ENCODE measurements at places on chromosomes 6 and 20.

DNA sequence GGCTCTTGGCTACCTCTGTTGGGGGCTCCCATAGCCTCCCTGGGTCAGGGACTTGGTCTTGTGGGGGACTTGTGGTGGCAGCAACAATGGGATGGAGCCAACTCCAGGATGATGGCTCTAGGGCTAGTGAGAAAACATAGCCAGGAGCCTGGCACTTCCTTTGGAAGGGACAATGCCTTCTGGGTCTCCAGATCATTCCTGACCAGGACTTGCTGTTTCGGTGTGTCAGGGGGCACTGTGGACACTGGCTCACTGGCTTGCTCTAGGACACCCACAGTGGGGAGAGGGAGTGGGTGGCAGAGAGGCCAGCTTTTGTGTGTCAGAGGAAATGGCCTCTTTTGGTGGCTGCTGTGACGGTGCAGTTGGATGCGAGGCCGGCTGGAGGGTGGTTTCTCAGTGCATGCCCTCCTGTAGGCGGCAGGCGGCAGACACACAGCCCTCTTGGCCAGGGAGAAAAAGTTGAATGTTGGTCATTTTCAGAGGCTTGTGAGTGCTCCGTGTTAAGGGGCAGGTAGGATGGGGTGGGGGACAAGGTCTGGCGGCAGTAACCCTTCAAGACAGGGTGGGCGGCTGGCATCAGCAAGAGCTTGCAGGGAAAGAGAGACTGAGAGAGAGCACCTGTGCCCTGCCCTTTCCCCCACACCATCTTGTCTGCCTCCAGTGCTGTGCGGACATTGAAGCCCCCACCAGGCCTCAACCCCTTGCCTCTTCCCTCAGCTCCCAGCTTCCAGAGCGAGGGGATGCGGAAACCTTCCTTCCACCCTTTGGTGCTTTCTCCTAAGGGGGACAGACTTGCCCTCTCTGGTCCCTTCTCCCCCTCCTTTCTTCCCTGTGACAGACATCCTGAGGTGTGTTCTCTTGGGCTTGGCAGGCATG lies 9.2 kb downstream of the VEGFA start:
- no peak for DNase-seq

DNA sequence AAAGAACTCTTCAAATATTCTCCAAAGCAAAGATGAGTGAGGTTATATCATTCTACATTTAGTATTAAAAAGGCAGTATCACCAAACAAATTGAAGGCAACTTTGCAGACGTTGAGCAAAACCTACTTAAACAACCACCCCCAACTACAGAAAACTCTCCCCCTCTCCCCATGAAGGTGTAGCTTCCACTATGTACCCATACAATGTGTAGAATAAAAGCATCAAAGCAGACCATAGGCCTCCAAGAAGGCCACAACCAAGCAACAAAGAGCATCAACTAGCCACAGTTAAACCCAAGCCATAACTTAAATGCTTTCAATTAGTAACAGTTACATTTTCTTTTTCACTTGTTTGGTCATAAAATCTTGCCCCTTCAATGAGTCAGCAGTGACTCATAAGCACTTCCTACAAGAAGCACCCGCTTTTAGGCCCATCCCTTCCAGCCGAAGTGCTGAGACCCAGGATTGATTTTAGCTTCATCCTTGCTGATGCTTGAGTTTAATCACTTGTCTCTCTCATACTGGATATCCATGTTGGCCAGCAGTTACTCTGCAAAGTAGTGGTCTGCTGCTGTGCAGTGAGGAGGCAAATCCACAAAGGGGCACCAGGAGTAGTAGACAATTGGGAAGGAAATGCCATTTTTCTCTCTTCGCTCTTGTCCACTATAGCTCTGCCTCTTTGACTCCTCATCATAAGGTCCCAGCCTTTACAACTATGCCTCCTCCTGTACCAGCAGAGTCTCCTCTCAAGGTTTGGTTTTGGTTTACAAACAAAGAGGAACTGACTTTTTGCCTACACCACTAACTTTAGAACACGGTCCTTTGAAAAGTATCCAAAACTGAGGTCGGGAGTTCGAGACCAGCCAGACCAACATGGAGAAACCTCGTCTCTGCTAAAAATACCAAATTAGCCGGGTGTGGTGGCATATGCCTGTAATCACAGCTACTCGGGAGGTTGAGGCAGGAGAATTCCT lies 8.4 kb upstream of the NUP153 start:
- no peak for DNase-seq

DNA sequence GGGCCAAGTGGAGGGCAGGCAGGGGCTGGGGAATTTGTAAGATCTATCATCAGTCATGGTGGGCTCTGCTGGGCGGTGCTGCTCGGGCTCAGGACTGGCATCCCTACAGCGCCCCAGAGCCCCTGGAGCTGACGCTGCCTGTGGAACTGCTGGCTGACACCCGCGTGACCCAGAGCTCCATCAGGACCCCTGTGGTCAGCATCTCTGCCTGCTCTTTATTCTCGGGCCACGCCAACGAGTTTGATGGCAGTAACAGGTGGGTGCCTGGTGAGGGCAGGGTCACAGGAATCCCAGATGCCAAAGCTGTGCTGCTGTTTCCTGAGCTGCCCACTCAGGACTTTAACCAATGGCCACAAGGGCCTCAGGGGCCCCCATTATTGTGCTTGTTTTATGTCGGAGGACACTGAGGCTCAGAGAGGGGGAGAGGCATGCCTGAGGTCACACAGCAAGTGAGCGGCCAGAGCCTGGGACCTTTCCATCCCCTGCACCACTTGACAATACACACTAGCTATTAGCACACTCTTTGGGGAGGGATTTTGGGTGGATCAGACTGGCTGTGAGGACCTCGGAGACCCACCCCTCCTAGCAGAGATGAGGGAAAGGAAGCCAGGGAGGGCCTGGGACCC lies 6.3 kb downstream of the BPIFB2 start:
- no peak for DNase-seq

DNA sequence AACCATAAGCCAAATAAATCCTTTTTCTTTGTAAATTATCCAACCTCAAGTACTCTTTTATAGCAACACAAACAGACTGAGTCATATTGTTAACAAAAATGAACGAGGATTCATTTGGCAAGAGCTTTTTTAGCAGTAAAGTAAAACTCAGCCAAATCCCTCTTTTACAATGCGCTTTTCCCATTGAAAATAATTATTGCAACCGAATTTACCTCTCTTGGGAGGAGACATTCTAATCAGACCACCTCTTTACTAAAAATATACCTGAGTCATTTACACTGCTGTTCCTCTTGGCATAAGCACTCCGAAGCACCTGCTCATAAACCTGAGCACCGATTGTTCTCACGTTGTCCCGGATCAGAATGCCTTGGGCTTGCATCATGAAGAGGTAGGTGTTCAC lies 57.4 kb downstream of the B4GALT5 start:
- DNase-seq: no peak

DNA sequence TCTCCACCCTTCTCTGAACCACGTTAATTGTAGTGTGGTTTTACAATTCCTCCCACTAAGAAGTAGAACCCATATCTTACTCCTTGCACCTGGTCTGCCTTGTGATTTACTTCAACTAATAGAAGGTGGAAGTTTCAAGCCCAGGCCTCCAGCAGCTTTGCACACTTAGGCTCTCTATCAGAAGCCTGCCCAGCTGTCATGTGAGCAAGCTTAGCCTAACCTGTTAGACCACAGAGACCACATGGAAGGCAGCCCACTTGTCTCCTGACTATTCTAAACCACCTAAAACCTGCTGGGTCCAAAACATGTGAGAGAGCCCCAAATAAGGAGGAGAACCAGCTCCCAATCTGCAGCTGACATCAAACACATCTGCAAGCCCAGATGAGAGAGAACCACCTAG lies 127.6 kb upstream of the BTBD3 start:
- DNase-seq: no peak

- DNase-seq: no peak
These were observed 165.4 kb downstream of the DST start for GRCh38 chr6:56477241-56477640.

- DNase-seq: no peak
These were observed 4.7 kb downstream of the AGPAT1 start for GRCh38 chr6:32171234-32171633.

DNA sequence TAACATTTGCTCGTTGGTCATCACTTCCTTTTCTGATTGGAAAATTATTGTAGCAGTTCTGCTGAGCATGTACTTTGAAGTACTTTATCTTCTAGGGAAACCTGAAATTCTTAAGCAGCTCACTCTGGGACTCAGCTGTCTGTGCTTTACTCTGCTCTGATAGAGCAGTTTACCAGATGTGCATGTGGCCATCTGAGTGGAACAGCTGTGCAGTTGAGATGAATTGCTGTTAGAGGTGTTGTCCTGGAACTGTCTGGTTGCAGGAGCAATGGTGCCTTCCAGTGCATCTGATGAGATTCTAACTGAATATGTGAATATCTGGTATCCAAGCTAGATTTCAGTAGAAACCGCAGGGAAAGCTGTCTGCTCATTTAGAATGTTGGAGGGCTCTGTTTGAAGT lies 27.2 kb downstream of the PANK2 start:
- DNase-seq: no peak

DNA sequence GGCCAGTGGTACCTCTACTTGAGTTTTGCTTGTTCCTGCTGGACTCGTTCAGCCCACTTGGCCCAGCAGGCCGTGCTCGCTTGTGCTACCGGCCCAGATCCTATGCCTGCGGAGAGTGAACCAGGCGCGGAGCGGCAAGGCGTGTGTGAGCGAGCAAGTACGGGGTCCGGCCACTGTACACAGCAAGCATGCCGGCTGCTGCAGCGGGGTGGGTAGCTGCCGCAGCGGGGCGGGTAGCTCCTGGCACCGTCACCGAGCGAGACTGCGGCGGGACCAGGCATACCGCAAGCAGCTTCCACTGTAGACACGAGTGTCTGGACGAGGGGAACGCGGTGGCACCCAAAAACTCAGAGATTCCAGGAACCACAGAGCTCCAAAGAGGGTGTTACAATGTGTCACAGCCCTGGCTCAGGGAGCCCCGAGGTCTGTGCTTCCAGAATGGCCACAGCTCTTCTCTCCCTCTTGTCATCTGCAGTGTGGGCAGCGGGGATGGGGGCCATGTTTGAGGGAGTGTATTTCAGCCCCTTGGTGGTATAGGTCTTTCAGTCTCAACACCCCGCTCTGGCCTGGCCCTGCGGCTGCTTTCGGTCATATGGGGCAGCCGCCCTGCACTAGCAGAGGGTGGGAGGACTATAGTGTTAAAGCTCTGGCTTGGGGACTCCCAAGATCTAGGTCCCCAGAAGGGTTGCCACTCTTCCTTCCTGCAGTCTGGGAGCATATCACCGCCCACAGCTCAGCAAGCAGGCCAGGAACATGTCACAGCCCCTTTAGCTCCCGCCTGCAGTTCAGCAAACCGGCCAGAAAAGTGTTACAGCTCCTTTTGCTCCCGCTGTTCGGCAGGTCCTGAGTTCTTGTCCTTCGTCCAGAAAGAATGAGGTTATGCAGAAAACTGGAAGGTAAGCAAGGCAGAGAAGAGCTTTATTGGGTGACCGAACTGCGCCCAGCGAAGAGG lies 6.1 kb upstream of the RWDD1 start:
- DNase-seq: peak; percentile 33

Measured in B cell (primary cell).